ENCODE measurements at places on chromosomes 12 and 14.

GRCh38 chr12:13042666-13043230 is 1.4 kb upstream of the FAM234B start:
- no peak for DNase-seq

- peak; percentile 28 for DNase-seq
Measured at GRCh38 chr14:68695326-68695768, 97.5 kb downstream of the ZFP36L1 start.

- no peak for DNase-seq
Measured at GRCh38 chr14:47332106-47332505, 343.3 kb downstream of the MDGA2 start.

DNA sequence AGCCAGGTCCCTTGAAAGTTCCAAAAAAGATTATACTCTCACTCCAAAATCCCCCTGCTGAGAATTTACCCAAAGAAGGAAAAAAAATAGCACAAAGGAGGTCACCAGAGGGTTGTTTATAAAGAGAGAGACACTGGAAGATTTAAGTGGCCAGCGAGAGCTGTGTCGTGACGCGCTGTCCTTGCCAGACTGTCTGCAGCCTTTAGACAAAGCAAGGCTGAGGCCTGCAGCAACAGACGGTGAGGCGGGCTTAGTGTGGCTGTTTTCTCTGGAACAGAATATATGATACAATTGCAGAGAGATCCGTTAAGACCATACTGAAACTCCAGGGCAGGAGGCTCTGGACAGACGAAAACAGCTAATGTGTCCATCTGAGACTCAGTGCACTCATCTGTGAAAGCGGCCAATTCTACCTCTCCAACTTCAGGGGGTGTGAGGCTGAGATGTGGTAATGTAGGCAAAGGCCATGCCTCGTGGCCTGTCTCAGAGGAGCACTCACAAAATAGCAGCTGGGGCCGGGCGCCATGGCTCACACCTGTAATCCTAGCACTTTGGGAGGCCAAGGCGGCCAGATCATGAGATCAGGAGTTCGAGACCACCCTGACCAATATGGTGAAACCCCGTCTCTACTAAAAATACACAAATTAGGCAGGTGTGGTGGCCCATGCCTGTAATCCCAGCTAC is 36.2 kb downstream of the ANAPC7 start:
- no peak for DNase-seq

GRCh38 chr12:53173085-53173715 is 7.3 kb upstream of the ZNF740 start:
- no peak for DNase-seq

- no peak for DNase-seq
Measured at GRCh38 chr14:64232095-64232838, 61.9 kb downstream of the ESR2 start.

DNA sequence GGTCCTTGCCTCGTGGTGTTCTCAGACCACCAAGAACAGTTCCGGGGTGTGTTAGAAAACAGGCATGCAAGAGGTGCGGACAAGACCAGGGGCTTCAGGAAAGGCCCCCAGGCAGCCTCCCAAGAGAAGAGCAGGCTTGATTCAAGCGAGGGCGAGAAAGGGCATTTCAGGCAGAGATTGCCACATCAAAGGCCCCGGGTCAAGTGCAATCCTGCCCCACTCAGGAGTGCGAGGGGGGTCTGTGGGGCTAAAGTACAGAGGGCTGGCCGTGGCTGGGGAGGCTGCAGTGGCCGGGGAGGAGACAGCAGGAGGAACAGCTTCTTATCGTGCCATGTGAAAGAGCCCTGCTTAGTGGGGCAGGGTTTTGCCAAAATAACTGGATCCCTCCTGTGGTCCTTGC is 2.7 kb upstream of the BDKRB2 start:
- DNase-seq, result no peak

- DNase-seq, result no peak
Measured at GRCh38 chr12:88570103-88570502, 10.2 kb downstream of the KITLG start.

- no peak for DNase-seq
Measured at GRCh38 chr12:25883026-25883916, 75.2 kb upstream of the RASSF8 start.

GRCh38 chr14:42719391-42719790 is 1112.7 kb downstream of the LRFN5 start:
- no peak for DNase-seq

- no peak for DNase-seq
Measured at GRCh38 chr12:49767333-49767732, 26.0 kb downstream of the TMBIM6 start.

- DNase-seq, result no peak
Measured at GRCh38 chr14:41362139-41362538, 244.5 kb upstream of the LRFN5 start.

DNA sequence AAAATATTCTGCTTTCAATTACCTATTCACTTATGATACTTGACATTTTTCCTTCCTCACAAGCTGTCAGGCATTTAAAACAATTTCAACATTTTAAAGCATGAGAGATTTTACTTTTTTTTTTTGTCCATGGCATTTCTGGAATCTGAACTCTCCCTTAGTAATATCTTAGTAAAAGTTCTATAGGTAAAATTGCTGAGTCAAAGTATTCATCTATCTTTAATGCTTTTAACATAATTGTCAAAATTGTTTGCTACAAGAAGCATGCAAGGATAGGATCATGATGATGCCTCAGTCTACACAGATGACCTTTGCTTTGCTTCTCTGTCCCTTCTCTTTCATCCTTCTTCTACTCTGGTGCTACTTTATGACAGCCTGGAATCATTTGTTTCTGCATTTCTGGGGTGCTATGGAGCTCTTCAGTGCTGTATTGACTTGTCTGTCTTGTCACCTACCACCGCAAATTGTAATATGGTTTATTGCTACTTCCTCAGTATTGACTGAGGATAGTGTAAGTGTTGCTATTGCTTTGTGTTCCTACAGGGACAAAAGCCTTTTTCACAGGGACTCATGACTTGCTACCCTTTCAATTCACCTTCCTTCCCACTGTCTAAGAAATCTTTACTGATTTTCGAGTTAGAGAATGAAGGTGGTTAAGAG is 589.8 kb upstream of the ATP2B1 start:
- no peak for DNase-seq

- DNase-seq, result no peak
Measured at GRCh38 chr14:102594514-102595175, 2.2 kb downstream of the RCOR1 start.

- peak; percentile 15 for DNase-seq
Measured at GRCh38 chr12:117212563-117213190, 22.4 kb upstream of the FBXO21 start.

- no peak for DNase-seq
Measured at GRCh38 chr12:25723921-25724491, 170.9 kb upstream of the LMNTD1 start.

DNA sequence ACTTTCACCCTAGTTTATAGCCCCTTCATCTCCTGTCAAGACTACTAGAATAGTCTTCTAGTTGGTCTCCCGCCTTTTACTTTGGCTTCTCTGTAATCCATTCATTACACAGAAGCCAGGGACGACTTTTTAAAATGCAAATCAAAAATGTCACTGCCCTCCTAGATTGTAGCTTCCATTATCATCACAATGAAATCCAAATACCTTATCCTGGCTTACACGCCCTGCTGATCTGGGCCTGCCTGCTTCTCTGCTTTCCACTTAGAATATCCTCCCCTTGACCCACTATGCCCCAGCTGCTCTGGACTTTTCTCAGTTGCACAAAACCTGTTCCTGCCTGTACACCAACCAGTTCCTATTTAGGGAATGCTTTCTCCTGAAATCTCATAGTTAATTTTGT is 4.5 kb upstream of the EEA1 start:
- no peak for DNase-seq

DNA sequence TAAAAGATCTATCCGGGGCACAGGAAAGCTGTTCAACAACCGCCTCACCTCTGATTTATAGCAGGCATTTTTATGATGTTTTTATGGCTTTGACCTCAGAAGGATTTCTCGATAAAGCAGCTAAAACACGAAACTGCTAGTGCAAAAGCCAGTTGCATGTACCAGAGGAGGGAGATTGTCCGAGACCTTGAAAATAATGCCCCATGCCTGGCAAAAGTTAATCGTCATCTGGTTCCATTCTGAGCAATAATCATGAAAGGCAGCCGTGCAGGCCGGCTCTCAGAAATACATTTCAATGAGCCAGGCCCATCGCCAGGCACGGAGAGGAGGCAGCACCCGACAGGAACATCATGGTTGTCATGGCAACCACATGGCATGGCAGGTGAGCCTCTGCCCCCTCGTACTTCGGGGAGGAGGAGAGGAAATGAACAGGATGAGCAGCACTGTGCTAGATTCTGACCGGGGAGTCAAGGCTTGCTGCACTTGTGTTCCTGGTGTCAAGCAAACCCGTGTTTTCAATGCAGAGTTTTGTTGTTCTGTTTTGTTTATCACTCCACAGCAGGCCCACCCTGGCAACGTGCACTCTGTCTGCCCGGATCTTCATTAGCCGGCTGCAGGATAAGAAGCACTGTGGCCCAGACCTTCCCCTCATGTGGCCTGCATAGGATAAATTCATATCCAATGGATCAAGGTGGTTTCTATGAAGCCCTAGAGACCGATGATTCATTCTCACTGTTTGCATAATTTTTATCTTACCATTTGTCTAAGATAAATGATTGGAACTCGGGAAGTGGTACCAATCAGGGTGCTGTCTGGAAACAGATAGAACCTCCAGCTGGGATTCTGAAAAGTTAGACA is 160.2 kb downstream of the RIMBP2 start:
- no peak for DNase-seq

- no peak for DNase-seq
Measured at GRCh38 chr12:123410041-123410412, 26.1 kb downstream of the KMT5A start.

DNA sequence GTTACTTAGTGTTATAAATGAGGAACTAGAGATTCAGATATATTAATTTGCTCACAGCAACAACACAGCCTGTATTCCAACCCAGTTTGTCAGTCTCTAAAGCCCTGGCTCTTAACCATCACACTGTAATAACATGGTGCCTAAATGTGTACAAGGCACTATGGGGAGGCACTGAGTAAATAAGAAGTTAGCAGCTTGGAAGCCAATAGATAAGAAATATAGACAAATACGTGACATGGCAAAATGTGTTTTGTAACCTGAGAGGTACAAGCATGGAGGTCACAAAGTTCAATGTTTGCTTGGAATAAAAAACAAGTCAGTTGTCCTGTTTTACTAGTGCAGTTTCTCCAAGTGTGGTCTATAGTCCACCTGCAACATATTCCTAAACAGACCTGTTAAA is 16.3 kb upstream of the SLCO1A2 start:
- no peak for DNase-seq

DNA sequence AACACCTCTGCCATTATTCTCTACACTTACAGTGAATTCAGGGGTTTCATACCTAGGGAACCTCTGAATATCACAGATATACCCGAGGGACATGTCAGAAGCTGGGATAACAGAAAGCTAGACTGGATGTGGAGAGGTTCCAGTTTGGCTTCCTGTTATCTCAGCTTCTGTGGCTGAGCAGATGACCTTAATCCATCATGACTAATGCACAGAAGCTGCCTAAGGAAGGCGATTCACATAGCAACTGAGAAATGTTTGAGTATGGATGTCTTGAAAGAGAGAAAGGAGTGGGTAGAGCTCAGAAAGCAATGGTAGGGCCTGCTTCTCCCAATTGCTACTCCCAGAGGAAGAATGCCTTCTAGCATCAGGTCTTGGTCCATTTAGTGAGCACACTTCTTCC is 187.6 kb downstream of the RMST start:
- DNase-seq, result no peak

- DNase-seq, result peak; percentile 27
Measured at GRCh38 chr12:48189331-48190125, 6.1 kb downstream of the CCDC184 start.

DNA sequence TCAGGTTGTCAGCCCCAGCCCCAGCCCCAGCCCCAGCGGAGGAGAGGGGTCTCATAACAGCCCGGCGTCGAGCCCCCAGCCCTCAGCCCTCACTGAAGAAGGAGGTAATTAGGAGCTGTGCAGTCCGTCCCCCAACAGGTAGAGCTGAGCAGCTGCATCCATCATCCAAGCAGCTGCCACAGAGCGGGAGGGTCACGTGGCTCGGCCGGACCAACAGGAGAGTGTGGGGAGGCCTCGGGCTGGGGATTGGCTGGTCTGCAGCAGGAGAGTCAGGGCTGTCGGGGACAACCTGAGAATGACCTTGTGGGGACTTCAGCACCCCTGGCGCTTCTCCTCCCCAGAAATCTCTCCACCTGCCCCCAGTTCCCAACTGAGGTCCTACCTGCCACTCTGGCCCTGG is 29.6 kb downstream of the SMUG1 start:
- no peak for DNase-seq

DNA sequence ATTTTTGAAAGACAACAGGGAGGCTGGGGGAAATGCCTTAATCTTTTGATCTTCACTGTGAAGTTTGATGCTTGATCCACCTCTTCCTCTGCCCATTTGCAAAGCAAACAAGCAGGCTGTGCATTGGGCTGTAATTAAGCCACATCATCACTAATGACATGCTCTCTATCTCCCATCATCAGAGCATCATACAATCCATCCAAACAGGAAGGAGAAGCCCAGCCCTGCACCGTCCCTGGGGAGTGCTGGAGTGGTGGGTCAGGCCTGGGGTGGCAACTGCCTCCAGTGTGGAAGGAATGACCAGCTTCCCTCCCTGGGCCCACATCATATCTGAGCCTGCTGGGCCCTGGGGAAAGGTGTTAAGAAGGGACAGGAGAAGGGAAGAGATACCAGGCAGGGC is 6.9 kb upstream of the KRT74 start:
- no peak for DNase-seq

DNA sequence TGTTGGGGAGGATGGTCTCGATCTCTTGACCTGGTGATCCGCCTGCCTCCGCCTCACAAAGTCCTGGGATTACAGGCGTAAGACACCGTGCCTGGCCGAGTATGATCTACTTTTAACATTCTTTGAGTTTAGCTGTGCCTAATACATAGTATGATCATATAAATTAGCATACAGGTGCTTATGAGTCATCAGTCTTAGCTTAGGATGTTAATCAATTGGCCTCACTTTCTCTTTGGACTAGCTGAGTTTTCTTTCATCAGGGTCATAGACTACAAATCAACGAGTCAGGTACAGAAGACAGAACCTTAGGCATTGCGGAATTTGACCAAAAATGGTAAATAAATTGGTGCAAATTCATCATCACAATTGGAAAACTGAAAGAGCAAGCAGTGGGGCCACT is 2.2 kb downstream of the SLC25A21 start:
- no peak for DNase-seq

DNA sequence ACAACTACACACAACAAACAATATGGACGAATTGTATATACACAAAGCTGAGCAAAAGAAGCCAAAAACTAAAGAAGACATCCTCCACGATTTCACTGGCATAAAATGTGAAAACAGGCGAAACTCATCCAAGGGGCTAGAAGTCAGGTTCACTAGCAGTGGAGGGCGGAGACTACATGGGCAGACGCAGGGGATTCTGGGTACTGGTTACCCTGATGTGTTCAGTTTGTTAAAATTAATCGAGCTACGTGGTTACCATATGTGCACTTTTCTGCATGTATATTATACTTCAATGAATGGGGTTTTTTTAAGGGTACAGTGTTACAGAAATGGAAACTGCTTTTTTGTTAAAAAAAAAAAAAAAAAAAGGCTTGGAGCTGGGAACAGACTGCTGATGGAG is 12.3 kb downstream of the KDM2B start:
- DNase-seq, result no peak

- DNase-seq, result no peak
Measured at GRCh38 chr14:75469606-75470237, 41.9 kb downstream of the JDP2 start.
